ENCODE measurements at places on chromosomes 6 and 20. TPM values are rescaled to one million over a fixed set of nuclear protein-coding genes. Genes with fewer than 3 reads are reported as not detected.

- DNase-seq: no peak
Observed at GRCh38 chr20:10873026-10873425, 199.2 kb upstream of the JAG1 start.

GRCh38 chr6:44128020-44128917 lies 915 bp downstream of the TMEM63B start:
- DNase-seq: peak; percentile 27

GRCh38 chr6:163533443-163533842 lies 118.9 kb downstream of the QKI start:
- DNase-seq: peak; percentile 16

DNA sequence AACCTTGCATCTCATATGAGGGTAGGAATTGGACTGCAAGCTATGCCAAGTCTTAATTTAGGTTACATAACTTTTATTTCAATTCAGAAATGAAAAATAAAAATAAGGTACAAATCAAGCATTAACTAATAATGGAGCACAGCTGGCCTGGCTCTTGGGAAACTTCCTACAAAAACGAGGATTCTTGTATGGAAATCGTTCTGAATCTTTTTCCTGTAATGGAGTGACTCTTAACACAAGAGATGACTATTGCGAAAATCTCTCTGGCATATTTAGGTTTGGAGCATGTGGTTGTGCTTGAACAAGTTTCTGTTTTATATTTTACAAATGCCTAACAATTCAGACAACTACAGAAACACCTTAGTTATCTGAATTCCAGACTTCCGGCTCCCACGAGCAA lies 34.0 kb upstream of the PI16 start:
- no peak for DNase-seq

SLC22A2 gene
- not detected for total RNA-seq
